ENCODE measurements at places on chromosomes 7 and 10. TPM values are rescaled to one million over a fixed set of nuclear protein-coding genes. Genes with fewer than 3 reads are reported as not detected.

DNA sequence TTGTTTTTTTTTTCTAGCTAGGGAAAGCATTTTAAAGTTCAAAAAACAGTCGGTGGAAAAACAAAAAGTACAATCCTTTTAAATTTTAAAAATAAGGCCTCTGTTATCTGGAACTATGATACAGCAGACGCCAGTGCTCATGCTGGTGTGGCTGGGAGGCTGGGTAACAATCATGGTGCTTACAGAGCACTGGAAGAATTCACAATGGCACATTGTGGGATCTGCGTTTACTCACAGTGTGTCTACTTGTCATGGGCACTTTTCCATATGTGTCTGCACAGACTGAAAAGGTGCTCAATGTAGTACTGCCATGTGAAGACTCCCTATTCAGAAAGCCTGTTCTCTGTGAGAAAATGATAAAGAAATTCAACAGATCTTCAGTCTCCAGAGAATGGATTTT lies 278.2 kb upstream of the IMMP2L start:
- DNase-seq = no peak

DNA sequence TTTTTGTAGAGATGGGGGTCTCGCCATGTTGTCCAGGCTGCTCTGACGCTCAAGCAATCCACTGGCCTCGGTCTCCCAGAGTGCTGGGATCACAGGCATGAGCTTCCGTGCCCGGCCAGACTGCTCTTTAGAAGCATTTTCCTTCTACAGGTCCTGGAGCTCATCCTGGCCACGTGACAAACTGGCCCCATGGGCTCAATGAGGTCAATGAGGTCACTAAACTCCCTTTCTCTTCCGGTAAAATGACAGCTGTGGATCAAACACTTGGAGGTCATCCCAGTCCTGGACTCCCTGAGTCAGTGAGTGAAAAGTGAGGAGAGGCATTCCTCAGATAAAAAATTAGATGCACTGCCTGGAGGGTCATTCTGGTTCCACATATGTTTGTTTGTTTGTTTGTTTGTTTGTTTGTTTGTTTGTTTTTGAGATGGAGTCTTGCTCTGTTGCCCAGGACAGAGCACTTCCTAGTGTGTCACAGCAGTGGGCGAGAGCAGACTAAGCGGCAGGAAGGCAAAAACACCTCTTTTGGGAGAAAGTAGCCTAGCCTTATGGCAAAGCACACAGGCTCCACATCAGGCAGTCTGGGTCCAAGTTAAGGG lies 134.9 kb downstream of the TNS3 start:
- no peak for DNase-seq

DNA sequence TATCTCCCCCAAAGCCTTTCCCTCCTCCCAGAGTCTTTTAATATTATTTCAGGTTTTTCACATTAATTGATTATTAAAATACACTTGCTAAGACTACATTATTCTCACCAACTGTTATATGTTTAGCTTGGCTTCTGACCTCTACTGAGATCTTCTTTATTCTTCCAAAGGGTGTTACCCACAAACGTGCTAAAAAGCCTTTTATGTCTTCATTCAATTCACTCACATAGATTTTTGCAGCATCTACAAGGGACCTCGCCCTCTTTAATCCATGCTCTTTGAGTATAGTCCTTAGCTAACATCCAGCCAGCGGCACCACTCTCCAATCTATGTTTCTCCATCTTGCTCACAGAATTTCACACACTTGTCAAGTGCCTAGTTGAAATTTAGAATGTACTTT lies 115.9 kb downstream of the HIPK2 start:
- no peak for DNase-seq

- DNase-seq = no peak
Measured at GRCh38 chr7:155590215-155591018, 44.1 kb upstream of the CNPY1 start.

DNA sequence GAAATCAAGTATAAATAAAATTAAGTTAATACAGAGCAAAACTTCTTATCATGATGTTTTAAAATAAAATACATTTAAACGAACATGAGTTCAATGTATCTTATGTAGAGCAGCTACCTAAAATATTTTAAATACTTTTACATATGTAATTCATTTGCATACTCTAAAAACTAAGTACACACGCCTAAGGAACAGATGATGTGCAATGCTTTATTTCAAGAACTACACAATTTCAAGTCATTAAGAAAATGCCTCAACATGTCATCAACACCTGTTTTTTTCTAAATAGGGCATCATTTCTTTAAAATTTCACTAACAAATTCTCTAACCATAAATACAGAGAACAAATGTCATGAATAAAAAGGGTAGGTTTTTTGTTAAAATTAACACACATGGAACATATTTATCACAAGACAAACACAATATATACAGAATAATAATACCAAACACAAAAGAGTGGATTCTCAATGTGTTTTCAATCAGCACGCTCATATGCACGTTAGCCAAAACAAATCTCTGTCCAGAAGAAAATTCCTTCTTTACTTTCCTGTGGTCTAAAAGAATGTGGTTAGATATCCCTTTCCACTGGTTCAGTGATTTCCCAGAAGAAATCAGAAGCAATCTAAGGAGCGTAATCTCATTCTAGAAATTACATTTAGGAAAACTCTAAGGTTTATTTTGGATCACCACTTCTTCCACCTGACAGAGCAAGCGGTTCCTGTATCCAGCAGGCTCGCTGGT lies 73.0 kb upstream of the PFKP start:
- no peak for DNase-seq

- DNase-seq = no peak
Measured at GRCh38 chr10:65341323-65341925, 1584.4 kb upstream of the LRRTM3 start.

- peak; percentile 41 for DNase-seq
Measured at GRCh38 chr10:122140461-122140902, 130.6 kb upstream of the BTBD16 start.

DNA sequence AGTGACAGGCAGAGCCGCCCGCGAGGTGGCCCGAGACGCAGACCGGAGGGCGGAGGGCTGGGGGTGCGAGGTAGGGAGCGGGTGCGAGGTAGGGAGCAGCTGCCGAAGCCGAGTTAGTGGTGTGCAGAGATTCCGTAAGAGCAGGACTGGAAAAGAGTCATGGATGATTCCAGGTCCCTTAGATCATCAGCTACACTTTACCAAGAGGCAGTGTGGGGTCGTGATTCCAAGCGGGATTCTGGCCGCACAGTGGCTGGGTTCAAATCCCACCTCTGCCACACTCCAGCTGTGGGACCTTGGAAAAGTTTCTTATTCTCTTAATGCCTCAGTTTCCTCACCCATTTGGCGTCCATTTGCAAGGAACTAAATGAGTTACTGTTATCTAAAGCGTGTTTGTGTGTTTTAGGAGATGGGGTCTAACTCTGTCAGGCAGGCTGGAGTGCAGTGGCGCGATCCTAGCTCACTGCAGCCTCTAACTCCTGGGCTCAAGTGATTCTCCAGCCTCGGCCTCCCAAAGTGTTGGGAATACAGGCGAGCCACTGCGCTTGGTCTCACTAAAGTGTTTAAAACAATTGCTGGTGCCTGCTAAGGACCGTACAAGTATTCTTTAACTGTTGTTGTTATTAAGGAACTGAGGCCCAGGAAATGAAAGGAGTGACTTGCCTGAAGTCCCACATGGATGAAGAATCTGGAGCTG lies 1.1 kb downstream of the NDUFB2 start:
- no peak for DNase-seq

- no peak for DNase-seq
Measured at GRCh38 chr7:43450894-43451293, 132.0 kb upstream of the STK17A start.

GRCh38 chr7:121480058-121480457 lies 84.0 kb upstream of the FAM3C start:
- DNase-seq = no peak

- no peak for DNase-seq
Measured at GRCh38 chr7:152419473-152420429, 16.1 kb downstream of the KMT2C start.

DNA sequence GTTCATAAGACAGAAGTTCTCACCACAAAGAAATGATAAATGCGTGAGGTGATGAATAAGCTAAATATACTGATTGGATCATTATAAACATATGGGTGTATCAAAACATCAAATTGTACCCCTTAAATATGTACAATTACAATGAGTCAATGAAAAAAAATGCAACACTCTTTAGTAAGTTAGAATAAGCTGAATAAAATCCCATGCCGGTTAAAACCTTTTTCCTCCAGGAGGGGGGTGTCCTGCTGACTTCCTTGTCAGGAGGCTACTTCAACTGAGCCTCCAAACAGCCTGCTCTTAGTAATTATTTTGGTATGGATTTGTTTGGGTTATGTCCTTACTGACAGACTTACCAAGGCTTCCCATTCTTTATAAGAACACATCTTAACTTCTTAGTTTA lies 649.1 kb downstream of the INHBA start:
- DNase-seq = no peak

- no peak for DNase-seq
Measured at GRCh38 chr10:62691336-62691735, 113.2 kb upstream of the ADO start.

- DNase-seq = no peak
Measured at GRCh38 chr10:89421018-89421476, 6.7 kb downstream of the IFIT5 start.

- DNase-seq = no peak
Measured at GRCh38 chr7:108716783-108717182, 147.1 kb downstream of the DNAJB9 start.

DNA sequence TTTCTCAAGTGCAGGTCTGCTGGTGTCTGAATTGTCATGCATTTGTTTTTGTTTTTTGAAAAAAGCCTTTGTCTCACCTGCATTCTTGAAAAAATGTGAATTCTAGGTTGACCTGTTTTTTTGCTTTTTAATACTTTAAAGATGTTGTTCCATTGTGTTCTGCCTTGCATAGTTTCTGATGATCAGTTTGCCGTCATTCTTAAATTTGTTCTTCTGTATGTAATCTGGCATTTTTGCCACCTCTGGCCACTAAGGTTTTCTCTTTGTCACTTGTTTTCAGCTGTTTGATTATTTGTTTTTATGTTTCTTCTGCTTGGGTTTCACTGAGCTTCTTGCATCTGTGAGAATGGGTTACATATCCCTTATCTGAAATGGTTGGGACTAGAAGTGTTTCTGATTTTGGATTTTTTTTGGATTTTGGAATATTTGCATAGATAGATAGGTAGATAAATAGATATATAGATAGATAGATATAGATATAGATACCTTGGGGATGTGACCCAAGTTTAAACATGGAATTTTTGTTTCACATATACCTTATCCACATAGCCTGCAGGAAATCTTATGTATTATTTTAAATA lies 16.5 kb downstream of the MGMT start:
- no peak for DNase-seq

GRCh38 chr10:60320666-60321065 lies 69.0 kb downstream of the ANK3 start:
- no peak for DNase-seq

DNA sequence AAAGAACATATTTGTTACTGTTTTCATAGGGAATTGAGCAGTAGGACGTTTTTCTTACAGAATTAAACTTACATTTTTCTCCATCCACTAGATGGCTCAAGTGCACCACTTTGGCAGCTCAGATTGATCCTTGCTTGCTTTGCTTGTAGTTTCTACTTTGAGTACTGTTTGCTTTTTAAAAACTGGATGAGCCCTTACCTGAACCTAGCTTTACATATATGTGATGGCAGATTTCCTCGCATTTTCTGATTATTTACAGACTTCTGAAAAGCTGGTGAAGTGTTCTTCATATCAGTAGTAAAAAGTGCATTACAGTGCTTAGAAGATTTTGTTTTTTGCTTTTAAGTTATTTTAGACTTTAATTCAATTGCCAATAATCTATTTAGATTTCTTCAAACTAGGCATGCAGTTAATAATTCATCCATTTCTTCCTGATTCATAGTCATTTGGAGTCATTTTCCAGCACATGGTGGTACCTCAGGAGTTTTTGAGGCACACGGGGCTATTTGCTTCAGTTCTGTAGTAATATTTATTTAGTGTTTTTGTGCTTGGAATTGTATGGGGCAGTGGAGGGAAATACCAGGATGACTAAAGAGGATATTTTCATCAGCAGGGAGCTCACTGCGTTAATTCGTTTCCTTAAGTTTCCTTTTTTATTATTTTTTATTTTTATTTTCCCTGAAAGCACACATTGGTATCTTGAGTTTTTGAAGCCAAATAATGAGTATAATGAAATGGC lies 57.3 kb downstream of the MAPK8 start:
- DNase-seq = peak; percentile 80

DNA sequence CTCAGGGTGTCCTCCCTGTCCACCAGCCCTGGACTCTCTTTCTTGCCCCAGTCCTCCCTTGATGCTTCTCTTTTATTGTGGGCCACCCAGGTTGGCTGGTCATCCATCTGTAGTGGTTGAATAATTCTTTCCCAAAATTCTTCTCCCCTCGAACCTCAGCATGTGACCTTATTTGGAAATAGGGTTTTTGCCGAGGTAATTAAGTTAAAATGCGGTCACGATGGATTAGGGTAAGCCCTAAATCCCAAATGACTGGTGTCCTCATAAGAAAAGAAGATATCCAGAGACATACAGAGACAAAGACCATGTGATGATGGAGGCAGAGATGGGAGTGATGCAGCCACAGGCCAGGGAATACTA lies 74.3 kb downstream of the GFRA1 start:
- no peak for DNase-seq

- DNase-seq = no peak
Measured at GRCh38 chr10:873020-873419, 58.5 kb downstream of the LARP4B start.

DNA sequence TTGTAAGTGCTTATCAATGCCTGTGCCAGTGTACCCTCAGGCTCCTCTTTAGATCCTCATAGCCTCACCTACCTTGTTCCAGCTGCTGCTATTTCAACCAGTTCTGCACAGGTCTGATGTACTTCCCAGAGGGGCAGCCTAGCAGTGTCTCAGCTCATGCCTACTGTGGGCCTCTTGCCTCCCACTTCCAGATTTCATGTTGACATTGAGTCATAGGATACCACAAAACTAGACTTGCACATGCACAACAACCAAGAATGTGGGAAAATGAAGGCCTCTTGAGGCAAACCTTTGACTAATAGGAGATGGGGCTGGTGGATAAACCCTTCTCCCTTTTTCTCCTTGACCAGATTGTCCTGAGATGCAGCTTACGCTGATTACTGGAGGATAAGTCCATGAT lies 31.0 kb downstream of the PON3 start:
- DNase-seq = no peak

- no peak for DNase-seq
Measured at GRCh38 chr7:22723181-22723601, 3.8 kb upstream of the IL6 start.

- peak; percentile 37 for DNase-seq
Measured at GRCh38 chr10:79068203-79068561, 584 bp upstream of the ZMIZ1 start.

GRCh38 chr10:29873941-29874484 lies 185.4 kb downstream of the JCAD start:
- DNase-seq = no peak

Gene LIPF
- polyA plus RNA-seq = not detected

Gene FAM25C
- polyA plus RNA-seq = not detected

Gene ETV1
- 0.73 TPM for polyA plus RNA-seq

Gene DENND2A
- polyA plus RNA-seq = 0.37 TPM

Gene STYXL1
- 36.0 TPM for polyA plus RNA-seq

Gene NEURL1
- 0.12 TPM for polyA plus RNA-seq

Gene TMEM213
- polyA plus RNA-seq = not detected

Gene KRIT1
- 34.3 TPM for polyA plus RNA-seq

Measured in A549 (cell line).